Endothelial cell (in vitro differentiated cells): ENCODE measurements at places on chromosomes 11 and 22.

GRCh38 chr11:105609832-105610781 is at the start of gene GRIA4:
Gene GRIA4, plus strand, starts transcription at chr11:105610073. Its CDS starts 925 bp downstream, at chr11:105610998.
- peak; percentile 58 for DNase-seq

GRCh38 chr11:83784419-83784818 is 498.3 kb upstream of the CCDC90B start:
- no peak for DNase-seq

DNA sequence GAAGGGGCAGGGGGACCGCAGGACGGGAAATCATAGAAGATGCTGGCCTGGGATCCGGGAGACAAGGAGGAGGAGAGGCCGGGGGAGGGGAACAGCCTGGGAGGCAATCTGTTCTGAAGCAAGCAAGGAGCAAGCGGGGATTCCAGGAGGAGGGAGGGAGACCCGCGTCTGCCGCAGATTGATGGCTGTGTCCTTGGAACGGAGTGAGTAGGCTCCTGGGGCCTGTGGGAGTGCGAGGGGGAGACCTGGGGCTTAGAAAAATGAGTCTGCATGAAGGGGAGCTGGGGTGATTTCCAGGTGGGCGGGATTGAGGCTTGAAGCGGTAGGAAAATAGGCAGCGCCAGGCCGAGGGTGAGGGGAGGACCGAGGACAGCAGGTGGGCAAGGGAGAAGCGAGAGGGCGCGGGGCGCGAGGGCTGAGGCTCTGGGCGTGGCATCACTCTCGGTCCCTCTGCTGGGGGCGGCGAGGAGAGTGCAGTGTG is 1.6 kb upstream of the LRRC55 start:
- no peak for DNase-seq

GRCh38 chr11:65442842-65443331 is 20.3 kb downstream of the NEAT1 start:
- no peak for DNase-seq
